ENCODE measurements at places on chromosomes 5 and 9.

DNA sequence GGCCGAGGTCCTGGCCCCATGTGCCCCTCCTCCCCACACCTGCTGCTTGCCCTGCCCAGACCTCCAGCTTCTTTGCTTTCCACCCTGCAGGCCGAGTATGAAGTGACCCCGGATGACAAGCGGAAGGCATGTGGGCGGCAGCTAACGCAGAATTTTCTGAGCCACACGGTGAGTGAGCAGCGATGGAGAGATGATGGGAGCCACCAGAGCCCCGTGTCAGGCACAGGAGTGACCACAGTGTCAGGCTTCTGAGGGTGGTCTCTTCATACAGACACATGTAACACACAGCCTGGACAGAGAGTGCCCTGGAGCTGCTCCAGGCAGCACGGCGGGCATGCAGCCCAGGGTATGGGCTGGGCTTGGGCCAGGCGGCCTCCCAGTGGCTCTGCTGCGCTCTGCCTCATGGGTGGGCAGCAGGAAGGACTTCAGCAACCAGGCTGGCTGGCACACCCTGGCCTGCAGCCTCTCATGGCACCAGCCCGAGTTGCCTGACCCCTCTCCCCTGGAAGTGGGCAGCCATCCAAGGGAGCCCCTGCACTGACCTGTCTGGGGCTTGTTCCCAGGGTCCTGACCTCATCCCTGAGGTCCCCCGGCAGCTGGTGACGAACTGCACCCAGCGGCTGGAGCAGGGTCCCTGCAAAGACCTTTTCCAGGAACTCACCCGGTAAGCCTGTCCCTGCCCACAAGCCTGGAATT, 5.8 kb downstream of the GRK6 start:
- no peak for DNase-seq

DNA sequence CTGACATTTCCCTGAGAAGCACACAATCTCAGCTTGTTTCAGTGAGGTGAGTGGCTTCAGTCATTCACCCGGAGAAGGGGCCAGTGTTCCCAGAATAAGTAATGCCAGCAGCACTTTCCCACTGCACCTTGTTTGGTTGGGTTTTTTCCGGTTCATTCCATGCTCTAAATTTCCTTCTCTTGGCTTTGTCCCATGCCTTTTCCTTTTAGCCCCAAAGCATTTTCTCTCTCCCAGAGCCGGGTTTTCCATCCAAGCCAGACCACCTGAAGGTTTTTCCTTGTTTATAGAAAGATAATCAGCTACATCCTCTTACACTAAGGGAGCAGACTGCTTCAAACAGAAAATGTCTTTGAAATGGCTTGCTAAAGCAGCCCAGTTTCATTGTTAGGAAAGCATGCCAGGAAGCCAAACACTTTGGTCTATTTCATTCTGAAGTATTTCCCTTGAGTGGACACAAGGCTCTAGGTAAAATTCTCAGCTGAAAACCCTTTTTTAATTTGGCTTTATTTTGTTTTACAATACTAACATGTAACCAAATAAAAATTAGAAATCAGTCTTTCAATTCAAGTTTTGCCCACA, 501.6 kb downstream of the DTWD2 start:
- DNase-seq = no peak

DNA sequence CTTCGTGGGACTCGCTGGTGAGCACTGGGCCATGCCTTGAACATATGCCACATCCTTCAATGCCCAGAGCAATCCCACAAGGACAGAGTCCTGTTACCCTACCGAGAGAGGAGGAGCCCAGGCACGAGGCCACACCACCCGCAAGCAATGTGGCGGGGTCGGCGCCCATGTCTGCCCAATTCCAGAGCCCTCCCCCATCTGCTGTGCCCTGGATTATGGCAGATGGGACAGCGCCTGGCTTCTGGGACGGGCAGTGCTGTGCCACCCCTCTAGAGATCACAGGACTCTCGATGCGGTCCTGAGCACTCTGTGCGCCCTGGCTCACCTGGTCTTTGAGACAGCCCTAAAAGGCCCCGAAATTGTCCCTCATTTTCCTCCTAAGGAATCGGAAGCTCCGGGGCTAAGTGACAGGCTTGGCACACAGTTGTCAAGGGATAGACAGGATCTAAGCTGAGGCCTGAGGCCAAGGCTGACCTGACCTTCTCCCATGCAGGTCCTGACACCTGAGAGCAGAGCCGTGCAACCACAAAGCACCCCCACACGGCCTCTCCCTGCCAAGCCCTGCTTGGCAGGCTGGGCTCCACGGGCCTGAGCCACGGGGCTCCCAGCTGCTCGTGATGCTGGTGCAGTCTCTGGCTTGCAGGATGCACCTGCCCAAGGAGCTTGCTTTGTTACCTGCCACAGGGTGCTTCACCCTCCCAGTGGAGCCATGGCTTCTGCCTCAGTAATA, 48.8 kb downstream of the PRRT1B start:
- DNase-seq = no peak

- DNase-seq = no peak
Observed at GRCh38 chr5:157219491-157220271, 39.0 kb downstream of the ITK start.

All from forelimb muscle (tissue), 1 donor.